ENCODE measurements at places on chromosomes 12 and 14.

- DNase-seq: no peak
Observed at GRCh38 chr12:116194935-116195431, 82.5 kb downstream of the MED13L start.

- no peak for DNase-seq
Observed at GRCh38 chr12:130672089-130672820, 43.8 kb downstream of the RIMBP2 start.

GRCh38 chr14:87628129-87628528 lies 364.9 kb downstream of the GALC start:
- DNase-seq: peak; percentile 1

- no peak for DNase-seq
Observed at GRCh38 chr14:59176765-59177164, 11.7 kb upstream of the DAAM1 start.

DNA sequence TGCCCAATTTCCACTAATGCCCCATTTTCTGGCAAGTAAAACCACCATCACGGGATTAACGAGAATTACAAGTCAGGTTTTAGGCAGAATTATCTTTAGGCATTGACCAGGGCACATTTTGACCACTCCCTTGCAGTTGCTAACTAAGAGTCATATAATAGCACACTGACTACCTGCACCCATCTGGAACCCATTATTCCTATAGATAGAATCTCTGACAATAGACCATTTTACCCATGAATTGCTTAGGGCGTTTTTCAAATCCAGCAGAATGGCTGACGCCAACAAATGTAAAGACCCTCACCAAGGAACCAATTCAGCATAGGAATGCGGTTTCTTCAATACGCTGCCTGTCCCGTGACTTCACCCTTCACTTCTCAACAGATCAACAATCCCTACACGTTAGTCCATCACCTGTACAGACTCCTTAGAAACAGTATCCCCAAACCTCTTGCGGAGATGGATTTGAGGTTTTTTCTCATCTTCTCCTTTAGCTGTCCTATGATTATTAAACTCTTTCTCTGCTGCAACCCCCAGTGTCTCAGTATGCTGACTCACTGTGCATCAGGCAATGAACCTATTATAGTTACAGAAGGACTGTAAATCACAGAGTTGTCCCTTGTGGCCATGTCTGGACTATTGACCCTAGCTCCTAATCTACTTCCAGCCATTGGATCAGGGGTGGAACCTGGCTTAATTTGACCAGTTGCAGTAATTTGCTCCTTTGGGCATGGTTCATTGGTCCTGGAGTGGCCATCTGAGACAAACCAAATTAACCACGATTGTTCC lies 177.3 kb upstream of the PLXNC1 start:
- no peak for DNase-seq

DNA sequence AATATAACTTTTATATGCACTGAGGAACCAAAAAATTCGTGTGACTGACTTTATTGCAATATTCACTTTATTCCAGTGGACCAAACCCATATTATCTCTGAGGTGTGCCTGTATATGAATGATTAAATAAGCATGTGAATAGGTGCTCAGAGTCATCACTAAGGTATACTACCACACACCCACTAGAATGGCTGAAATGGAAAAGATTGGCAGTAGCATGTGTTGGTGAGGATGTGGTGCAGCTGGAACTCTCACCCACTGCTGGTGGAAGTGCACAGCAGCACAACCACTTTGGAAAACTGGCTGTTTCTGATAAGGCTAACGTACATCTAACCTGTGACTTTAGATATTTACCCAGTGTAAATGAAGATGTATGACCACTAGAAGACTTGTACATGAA lies 36.8 kb downstream of the GOLGA5 start:
- DNase-seq: no peak

- DNase-seq: no peak
Observed at GRCh38 chr14:35631071-35631805, 97.3 kb downstream of the INSM2 start.

GRCh38 chr14:100692256-100692655 lies 34.4 kb upstream of the DLK1 start:
- no peak for DNase-seq

DNA sequence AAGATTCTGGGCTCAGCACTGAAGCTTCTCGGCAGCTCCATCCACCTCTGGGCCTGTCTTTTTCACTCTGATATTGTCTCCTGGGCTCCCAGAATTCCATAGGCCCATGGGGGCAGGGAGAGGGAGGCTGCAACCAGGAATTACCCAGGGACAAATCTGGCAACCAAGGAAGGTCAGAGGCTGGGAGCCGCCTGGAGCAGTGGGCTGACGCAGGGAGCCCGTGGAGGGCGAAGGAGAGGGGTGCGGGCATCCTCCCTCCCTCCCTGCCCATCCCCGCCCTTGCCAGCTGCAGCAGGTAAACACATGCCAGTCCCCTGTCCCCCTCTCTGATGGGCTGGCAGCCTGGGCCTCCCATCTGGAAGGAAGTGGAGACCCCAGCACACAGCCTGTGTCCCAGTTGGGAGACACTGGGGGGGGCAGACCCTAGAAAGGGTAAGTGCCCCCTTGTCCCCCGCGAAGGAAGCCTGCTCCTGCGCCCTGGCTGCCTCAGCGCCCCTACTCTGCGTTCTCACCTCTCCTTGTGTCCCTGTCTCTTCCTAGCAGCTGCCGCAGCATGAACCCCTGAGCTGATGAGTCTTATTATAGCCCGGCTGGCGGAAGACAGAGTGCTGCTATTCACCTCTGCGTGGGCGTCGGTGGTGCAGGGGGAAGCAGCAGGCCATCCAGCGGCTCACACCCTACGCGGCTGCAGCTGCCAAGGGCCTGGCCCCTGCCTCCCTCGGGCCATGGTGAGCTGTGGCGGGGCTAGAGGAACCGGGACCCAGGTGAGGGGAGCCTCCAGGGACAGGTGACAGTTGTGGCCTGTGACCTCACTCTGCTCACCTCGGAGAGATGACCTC lies 6.7 kb downstream of the LRTM2 start:
- no peak for DNase-seq

- no peak for DNase-seq
Observed at GRCh38 chr12:18998343-18999261, 130.9 kb upstream of the PLEKHA5 start.

DNA sequence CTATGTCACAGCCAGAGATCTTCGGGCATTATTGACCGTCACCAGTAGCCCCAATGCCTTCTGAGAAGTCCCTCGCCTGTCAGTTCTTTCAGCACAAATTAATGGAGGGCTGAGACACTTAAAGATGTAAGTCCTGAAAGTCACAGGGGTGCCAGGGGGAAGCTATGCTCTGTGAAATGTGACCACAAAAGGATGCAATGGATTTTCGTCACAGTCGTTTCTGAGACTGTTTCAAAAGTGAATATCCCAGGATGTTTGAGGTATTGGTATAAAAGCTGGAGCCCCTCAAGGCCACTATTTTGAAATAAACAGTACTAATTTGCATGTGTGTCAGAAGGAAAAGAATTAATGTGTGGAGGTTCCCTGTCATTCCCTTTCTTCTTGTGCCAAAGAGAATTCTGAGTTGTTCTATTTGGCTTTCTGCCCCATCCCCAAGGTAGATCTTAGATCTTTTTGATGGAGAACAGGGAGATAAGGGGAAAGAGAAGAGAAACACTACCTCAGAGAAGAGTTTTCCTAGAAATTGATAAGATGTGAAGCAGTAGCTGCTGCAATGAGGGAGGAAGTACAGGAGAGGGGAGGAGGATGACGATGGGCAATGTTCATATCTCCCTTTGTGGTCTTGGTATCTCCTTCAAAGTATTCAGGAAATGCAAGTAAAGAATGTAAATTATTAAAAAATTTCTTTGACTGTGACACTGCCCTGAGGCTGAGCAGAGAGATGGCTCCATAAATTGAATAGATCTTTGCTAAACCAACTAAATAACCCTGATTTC lies 101.8 kb upstream of the NAP1L1 start:
- no peak for DNase-seq

DNA sequence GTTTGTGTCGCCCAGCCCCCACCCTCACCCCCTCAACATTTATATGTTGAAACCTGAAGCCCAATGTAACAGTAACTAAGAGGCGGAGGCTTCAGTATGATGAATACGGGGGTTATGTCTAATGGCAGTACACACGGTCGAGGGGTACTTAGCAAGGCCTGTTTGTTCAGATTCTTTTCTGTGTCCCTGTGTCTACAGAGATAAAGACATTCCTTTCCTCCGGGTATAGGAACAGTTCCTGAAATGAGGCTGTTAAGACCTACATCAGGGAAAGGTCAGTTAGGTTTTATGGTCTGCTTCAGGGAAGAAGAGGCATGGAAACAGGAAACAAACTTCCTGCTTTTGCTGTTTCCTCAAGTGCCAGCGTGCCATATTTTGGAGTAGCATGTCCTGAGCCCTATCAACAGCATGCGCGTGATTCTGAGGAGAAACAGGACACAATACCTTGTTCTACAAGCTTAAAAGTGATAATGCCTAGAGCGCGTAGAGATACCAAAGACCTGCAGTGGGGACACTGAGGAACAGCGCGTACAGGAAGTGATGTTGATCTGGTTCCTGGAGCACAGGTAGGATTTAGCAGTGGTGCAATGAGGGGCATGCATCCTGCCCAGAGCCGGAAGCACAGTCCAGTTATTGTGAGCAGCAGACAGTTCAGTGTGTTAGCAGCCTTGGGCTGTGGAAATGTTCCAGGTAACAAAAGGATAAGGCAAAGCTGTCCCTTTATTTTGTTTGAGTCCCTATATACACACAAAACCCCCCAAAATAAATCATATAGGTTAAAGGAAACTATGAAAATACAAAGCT lies 47.2 kb downstream of the FGD4 start:
- DNase-seq: peak; percentile 43

DNA sequence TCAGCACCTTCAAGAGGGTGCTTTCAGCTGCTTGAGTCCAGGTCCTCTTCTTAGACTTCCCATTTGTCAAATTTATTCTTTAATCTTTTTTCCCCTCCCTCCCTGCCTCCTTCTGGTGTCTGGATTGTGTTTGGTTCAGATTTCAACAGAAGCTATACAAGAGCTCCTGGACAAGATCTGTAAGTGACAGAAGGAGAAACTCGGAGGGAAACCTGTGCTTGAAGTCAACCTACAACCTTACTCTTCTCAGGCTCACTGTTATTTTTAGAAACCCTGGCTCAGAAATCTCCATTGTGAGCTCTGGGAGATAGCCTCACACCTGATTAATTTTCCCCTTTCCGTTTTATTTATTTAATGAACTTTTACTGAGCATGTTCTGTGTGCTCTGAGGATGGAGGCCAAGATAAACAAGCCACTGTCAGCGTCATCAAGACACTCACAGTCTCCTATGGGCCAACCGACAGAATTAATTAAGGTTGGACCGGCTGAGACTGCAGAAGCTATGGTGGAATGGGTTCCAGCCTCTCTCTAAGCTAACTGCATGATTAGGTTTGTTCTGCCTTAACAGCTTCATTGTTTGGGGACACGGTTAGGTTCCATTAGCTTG lies 13.5 kb downstream of the PDE1B start:
- DNase-seq: no peak

DNA sequence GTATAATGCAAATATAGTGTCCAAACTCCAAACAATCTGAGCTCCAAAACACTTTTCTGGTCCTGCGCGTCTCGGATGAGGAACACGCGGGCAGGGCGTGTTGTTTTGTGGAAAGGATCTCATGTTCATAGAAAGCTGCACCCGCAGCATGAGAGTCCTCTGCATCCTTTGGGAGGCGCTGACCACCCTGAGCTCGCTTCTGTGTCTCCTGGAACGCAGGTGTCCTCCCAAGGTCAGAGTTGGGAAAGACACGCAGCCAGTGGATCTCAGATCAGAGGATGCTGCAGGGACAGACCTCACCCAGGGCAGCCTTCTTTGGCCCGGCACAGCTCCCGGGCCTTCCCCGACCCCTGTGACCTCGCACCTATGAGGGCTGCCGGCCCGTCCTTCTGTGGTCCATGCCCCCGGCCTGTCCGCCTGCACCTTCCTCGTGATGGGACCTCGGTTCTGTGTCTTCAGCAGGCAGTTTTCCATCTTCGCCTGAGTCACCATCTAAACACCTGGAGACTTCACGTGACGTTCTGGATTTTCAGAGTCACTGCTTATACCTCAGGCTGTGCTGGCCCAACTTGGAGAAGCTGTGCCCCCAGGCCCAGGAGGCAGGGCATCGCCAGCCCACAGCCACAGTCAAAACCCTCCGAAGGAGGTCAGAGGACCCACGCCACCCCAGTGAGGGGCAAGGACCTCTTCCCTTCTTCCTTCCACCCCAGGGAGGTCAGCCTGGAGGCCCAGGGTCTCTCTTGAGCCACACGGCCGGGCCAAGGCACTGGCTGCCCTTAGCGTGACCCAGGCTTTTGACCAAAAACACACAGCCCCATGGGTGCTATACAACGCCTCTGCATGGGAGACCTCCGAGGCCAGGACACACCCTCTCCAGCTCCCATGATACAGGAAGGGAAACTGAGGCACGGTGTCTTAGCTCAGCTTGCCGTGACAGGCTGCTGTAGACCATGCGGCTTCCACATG lies 25.9 kb downstream of the MMP17 start:
- DNase-seq: no peak

GRCh38 chr12:103620395-103620794 lies 33.3 kb downstream of the STAB2 start:
- no peak for DNase-seq

DNA sequence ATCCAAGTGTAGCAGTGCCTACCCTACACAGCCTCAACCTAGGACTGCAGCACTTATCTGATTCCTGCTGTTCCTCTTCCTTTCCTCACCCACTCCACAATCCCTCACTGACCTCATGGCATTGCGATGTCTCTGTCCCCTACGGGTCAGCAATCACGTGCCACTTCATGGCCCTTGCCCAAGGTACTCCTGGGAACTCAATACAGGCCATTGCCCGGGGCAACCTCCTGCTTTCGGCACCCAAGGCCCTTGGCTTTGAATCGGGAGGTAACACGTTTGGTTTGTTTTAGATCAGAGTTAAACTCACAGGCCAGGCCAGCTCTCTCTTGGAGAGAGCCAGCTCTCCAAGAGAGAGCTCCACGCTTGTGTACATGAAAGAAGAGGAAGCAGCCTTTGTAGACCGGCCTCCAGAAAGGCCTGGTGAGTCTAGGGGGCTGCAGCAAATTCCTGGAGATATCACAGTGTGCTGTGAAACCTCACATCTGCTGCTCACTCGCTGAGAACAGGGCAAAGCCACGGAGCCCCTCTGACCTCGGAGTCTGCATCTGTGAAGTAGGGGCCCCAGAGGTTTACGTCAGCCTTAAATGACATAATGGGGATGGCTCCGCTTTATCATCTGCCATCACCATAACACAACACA lies 12.2 kb downstream of the CLMN start:
- no peak for DNase-seq

- no peak for DNase-seq
Observed at GRCh38 chr14:84090837-84091236, 1439.1 kb upstream of the FLRT2 start.

GRCh38 chr12:57162553-57163125 lies 15.2 kb upstream of the LRP1-AS start:
- DNase-seq: no peak

- DNase-seq: no peak
Observed at GRCh38 chr14:105711044-105711620, 184.7 kb downstream of the TMEM121 start.

GRCh38 chr12:3302401-3303041 lies 188.5 kb upstream of the PRMT8 start:
- DNase-seq: no peak

- no peak for DNase-seq
Observed at GRCh38 chr12:51320311-51320694, 3.7 kb downstream of the BIN2 start.

Data from HepG2 (cell line).